Astrocyte (in vitro differentiated cells and primary cell): ENCODE measurements at places on chromosomes 7 and 10.

- DNase-seq, result no peak
These were observed 260.4 kb upstream of the NFE2L3 start for GRCh38 chr7:25891591-25891990.

- DNase-seq, result peak; percentile 43
These were observed 6.2 kb downstream of the STEAP4 start for GRCh38 chr7:88300401-88300945.

DNA sequence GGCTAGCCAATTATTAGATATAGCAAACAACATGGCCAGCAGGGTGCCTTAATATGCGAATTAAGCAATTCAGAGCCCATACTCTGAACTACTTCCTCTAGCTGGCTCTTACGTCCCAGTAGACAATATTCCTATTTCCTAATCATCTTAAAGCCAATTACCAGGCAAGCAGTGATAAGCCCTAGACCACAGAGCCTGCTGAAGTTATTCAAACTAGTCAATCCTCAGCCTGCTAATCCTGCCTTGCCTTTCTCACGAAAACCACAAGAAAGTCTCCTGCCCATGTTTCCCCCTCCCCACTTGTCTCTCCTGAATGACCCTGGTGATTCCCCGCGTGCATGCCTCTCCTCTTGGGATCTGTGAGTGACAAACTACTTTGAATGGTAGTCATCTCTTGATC is 86.8 kb upstream of the CACNA2D1 start:
- peak; percentile 75 for DNase-seq

DNA sequence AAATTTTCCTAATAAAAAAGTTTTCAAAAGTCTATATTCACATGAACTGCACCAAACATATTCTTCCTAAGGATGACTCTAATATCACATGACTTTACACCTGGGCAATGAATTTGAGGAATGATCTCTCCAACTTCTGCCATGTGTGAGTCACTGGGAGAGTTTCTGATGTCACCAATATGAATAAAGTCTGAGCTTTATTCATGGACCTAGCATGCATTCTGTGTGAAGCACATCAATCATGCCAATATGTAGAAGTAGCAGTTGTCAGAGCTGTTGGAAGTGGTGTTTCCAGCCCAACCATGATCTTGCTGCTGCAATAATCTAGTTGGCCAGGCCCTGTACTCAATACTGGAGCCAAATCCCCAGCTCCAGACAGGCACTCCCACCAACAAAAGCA is 91.7 kb upstream of the IFRD1 start:
- DNase-seq, result no peak

GRCh38 chr7:36082910-36083309 is 70.1 kb upstream of the EEPD1 start:
- DNase-seq, result no peak

- peak; percentile 30 for DNase-seq
These were observed 38.8 kb downstream of the EPC1 start for GRCh38 chr10:32308027-32308603.

GRCh38 chr7:69049326-69049725 is 548.9 kb upstream of the AUTS2 start:
- no peak for DNase-seq

- peak; percentile 51 for DNase-seq
These were observed at the start of gene MET for GRCh38 chr7:116671681-116672595. TSS of gene MET (plus strand) at chr7:116672196. CDS start at chr7:116699085, 26,889 bp downstream.

DNA sequence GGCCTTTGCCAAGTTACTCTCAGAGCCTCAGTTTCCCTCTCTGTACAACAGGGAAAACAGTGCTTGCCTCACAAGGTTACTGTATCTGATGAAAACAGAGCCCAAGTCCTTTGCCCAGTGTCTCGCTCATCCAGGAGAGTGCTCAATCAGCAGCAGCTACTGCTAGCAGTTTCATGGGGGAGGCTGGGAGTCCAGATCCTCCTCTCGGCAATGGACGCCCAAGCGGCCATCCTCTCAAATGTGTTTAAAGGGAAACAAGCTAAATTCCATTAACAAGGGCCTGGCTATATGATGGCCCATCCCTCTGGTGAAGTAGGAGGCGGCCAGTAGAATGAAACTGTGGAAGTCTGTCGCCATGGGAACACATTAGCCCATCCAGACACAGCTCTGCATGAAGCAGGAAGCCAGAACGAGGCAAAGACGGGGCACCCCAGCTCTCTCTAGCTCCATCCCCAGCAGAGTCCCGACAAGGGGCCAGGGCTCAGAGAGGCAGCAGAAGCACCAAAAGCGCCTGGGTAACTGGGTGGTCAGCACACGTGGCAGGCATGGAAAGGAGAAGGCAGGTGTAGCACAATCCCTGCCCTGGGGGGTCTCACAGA is 35.2 kb downstream of the FAM53B start:
- DNase-seq, result no peak

DNA sequence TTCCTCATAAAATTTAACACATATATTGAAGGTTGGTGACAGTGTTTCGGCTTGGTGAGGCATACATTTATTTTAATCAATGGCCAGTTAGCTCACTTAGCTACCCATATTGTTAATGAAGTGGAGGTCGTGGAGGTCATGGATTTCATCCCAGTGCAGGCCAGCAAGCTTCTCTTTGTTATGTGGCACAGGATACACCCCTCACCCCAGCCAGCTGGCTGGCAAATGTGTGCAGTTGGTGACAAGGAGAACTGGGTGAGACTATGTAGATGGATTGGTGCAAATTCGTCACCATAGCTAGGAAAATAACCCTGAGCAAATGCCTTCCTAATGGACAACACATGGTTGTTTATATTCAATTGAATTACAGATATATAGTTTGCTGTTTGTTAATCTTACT is 50.5 kb upstream of the FOXP2 start:
- no peak for DNase-seq

- DNase-seq, result no peak
These were observed 612.8 kb downstream of the IPMK start for GRCh38 chr10:57654856-57655255.

- DNase-seq, result peak; percentile 42
These were observed 212.7 kb downstream of the TAX1BP1 start for GRCh38 chr7:27952456-27953285.

GRCh38 chr10:121481180-121481579 is 117.1 kb downstream of the FGFR2 start:
- DNase-seq, result peak; percentile 64

DNA sequence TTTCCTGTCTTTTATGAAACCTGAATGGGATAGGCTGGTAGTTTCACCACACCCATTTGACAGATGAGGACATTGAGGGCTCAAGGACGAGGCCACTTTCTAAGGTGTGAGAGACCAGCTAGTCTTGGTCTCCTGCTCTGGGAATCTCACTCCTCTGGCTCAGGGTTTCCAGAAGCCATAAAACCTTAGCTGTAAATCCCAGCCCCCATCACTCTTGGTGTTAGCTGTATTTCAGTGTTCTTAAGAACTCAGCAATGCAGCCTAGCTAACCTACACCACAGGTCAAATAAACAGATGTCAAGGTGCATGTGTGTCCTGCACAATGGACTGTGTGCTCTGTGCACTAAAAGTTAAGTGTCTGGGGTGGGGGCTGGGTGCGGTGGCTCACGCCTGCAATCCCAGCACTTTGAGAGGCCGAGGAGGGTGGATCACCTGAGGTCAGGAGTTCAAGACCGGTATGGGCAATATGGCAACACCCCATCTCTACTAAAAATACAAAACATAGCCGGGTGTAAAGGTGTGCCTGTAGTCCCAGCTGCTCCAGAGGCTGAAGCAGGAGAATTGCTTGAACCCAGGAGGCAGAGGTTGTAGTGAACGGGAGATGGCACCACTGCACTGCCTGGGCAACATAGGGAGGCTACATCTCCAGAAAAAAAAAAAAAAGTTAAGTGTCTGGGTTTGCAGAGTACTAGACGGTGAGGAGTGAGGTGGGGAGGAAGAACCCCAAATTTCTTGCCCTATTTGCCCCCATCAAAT is 567 bp upstream of the EPO start:
- peak; percentile 19 for DNase-seq

DNA sequence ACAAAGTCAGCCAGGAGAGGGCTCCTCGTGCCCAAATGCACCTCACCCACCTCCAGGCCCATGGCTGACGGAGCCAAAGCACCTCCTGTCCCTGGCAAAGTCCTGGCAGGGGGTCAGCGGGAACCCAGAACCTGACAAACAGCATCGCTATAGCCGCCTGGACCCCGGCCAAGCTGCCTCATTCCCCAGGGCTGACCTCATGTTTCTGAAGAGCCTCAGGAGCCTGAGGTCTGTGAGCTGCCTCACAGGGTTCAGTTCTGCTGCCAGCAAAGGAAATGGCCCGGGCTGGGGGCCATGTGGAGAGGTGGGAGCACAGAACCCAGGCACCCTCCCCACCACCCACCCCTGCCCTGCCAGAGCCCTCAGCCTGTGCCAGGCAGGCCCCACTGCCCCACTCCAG is 4.2 kb upstream of the NANOS1 start:
- peak; percentile 70 for DNase-seq

- no peak for DNase-seq
These were observed 52.4 kb downstream of the CHCHD3 start for GRCh38 chr7:133029463-133029862.

DNA sequence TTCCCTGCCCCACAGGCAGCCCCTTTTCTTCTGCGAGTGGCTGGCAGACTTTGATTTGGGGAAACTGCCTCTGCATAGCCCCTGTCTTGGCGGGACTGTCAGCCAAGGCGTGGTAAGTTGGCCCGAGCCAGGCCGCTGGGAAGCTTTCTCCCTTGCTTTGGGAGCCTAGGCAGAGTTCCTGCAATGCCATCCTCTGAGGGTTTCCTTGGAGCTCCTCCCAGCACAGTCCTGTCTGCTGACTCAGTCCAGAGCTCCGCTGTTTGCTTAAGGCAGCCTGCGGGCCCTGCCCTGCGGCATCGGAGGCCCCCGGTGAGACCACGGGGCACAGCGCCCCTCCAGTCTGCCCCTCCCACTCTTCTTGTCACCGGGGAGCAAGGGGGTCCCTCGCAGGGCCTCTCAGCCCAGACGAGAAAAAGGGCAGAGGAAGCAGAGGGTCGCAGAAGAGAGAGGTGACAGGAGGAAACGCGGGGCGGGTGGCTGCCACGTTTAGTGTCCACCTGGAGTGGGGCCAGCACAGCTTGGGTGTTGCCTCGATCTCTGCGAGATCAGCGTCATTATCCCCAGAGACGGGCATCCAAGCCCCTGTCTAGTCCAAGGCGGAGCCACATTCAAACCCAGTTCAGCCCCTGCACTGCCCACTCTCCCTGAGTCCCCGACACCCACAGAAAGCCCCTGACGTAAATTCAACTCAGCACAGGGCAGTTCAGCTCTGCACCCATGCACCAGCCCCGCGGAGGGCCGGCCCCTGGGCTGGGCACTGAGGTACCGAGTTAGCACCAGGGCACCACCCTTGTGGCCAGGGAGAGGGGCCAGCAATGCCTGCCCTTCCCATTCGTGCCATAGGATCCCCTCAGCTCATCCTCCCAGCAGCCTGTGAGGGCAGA is 59.0 kb upstream of the CHST15 start:
- peak; percentile 82 for DNase-seq

- no peak for DNase-seq
These were observed at the start of gene PRSS2 for GRCh38 chr7:142770661-142771352. TSS of gene PRSS2 (plus strand) at chr7:142770970. CDS start at chr7:142770983, 13 bp downstream.

DNA sequence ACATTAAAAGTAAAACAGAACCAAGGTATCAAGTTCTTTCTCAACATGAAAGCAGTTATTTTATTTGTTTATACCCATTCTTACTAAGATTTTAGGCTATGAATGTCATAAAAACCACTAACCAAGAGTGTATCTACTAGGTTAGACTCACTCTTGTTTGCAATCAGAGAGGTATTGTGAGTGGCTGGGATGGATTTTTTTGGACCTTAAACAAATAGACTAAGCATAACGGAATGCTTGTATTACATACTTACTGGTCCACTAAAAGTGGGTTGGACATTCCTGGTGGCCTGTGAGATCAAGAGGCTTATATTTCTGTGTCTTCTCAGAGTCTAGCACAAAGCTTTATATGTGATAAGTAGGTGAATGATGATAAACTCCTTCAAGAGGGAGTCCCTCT is 32.6 kb upstream of the CBLL1 start:
- DNase-seq, result peak; percentile 81

DNA sequence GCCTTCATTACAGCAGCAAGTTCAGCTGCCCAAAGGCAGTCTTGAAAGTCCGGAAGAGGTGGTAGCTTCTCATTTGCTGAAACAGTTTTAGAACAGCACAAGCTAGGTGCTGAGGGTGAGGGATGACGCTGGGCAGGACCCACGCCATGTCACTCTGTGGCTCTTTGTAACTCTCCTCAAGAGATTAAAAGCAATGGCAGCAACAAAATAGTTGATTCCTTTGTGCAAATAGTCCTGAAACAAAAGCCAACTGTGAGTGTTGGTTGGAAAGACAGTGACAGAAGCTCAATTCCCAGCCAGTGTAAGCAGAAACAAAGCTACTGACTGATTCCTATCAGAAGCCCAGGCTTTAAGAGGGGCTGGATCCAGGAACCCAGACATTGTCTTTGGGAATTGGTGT is 47.6 kb upstream of the AQP1 start:
- no peak for DNase-seq

- DNase-seq, result no peak
These were observed 27.6 kb upstream of the SFMBT2 start for GRCh38 chr10:7438196-7438986.

DNA sequence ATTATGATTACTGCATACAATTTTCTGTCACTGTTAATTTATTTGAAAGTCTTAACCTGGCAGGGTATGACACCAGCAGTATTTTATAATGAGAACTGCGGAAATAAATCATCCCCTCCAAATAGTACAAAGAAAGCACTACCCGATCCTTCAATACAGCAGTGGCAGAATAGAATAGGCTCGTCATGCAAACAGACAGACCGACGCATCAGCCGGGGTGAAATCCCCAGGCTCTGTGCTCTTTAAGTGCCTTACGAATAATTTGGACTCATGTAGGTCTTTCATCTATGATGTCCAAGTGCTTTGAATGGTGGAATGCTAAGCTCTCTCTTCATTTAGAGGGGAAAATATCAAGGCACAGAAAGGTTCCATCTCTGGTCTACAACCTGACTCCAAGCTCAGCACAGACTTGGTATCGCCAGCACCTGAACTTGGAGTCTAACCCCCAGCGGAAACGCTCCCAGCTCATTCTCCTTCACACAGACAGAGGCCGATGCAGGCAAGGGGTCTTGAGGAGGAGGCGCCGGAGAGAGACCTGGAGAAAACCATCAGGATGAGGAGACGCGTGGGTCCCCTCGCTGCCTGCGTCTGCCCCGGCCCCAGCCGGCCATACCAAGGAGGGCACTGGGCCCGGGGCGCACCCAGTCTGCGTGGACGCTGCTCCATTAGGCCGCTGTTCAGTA is 568.1 kb upstream of the MKI67 start:
- DNase-seq, result no peak

DNA sequence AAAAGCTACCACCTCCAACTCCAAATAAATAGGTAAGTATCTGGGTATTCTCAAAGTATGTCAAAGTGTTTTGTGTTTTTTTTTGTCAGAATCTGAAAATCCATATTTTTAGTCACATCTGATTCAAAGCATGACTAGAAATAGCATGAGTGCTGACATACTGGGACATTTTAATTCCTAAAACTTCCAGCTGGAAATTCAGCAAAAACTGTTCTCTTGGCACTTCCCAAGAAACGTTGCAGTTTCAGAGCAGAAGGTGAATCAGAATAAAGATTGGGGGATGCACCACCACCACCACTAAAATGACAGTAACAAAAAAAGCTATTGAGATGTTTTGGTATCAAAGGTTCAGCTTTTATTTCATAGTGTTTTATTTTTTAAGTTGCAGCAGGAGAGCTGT is 724.6 kb upstream of the CELF2 start:
- DNase-seq, result no peak

- DNase-seq, result peak; percentile 45
These were observed 205.0 kb downstream of the DIP2C start for GRCh38 chr10:484441-484924.

- DNase-seq, result peak; percentile 14
These were observed 169.9 kb downstream of the RNF133 start for GRCh38 chr7:122528879-122529481.
